IPS DF 19.7 (cell line): ENCODE measurements at places on chromosomes 16 and 17.

DNA sequence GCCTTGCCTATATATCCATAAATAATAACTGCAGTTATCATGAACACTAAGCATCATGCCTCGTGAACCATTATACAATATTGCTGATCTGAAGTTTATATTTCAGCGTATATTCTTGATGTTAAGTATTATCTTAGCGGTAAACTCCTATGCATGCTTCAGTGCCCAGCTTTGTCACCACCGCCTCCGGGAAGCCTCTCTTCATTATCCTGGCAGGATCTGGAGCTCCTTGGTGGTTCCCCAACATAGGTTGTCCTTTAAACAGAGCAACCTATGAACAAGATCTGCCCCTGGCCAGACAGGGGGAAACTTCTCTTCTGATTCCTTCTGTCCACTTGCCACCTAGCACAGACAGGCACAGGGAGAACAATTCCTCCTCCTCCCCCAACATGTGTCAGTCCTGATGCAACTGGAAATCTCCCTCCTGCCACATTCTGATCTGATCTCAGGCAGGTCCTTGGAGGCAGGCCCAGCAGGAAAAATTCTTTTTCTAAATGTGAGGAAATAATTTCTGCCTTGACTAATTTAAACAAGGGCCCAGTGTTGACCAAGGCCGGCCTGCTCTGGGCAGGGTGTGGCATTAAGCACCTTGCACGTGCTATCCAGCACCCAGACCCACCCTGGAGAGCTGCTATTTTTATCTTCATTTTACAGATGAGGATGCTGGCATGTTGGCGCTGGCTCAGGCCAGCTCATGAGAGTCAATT is 22.4 kb downstream of the SPNS2 start:
- no peak for DNase-seq

- DNase-seq: no peak
Observed at GRCh38 chr17:50758524-50758923, 8.8 kb downstream of the ANKRD40CL start.

- no peak for DNase-seq
Observed at GRCh38 chr17:80104321-80104955, 3.1 kb downstream of the GAA start.

- DNase-seq: no peak
Observed at GRCh38 chr16:68147444-68147843, 62.3 kb downstream of the NFATC3 start.

- no peak for DNase-seq
Observed at GRCh38 chr17:57577751-57578607, 167.1 kb downstream of the CCDC182 start.

- DNase-seq: no peak
Observed at GRCh38 chr16:10972108-10972818, 27.9 kb downstream of the CLEC16A start.

- DNase-seq: no peak
Observed at GRCh38 chr16:3576211-3576610, 992 bp downstream of the NLRC3 start.

- DNase-seq: no peak
Observed at GRCh38 chr16:89129378-89129777, 35.7 kb downstream of the ACSF3 start.

DNA sequence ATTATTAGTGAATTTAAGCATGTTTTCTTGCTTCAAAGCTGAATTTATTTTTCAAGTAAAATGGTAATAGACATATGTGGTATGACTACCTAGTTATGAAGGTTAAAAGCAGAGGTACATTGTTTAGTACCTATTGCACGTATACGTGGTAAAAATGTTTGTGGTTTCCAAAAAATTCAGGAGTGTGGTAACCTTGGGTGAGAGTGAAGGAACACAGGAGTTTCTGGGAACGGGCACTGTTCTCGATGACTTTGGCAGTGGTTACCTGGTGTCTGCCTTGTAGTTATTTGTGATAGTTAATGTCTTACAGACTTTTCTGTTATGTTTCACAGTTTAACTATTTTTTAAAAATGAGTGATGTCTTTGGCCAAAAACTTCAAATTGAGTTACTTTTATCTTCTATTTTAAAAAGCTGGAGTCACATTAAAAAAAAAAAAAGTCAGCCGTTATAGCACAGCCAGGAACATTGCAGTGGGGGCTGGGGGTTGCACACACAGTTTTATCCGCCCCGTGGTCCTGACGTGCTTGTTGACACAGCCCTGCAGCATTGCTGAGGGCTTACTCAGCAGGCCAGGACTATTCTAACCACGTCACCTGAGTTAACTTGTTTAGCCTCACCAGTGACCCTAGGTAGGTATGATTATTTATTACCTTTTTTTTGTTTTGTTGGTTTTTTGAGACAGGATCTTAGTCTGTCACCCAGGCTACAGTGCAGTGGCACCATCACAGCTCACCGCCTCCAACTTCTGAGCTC is 10.9 kb downstream of the JPT2 start:
- no peak for DNase-seq

DNA sequence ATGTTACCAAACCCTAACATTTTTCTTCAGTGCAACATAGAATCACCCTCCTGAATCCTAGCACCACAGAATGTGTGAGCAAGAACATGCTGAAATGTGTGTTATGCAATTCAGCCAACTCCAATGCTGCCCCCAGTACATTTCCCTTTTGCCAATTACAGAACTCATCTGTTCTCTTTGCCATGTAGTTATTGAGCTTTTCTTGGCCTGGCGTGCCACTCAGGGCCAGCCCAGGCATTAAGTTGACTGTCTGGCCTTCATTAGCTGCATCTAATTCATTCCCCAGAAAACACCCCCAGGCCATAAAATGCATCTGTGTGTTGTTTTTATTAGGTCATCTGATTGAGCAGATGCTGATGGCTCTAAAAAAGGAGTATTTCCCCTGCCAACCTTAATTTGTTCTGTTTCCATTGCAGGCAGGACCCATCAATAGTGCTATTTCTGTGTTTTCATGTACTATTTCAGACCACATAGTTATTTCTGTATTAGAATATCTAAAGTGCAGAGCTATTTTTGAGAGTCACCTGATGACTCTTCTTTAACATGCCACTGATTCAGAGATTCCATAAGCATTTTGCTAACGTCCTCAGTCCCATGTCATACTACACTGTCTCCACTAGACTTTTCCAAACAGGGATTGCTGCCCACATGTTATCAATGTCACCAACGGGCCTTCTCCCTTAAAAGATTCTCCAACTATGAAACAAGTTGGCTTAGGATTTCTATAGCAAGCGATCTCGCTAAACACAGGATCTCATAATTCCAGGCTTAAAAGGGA is 969.7 kb downstream of the CDH11 start:
- no peak for DNase-seq

DNA sequence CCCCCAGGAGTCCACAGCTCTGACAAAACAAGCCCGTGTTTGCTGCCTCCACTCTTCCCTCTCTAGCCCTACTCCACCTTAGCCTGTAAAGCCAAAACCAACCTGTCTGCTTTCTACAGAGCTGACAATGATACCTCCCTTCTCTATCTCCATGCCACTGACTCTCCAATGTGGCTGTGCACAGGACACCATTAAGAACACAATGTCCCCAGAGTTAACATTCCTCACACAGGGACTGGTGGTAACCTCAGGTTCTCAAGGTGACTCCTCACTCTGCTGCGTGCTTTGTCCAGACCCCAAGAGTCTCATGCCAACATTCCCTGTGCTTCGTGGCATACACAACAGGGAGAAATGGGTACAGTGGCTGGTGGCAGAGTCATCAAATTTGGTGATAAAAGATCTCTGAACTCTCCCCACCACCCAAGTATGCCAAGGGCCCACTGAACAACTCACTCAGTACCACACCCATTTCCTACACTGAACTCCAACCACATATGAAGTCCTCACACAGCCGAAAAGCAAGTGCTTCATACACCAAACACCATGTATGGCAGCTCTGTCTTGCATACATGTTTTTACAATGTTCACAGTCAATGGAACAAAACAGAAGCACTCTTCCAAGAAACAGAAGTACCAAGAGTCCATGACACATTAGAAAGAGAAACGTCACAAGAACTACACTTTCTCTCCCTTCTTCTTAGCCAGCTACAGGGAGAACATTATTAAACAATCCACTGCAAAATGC is 21.1 kb downstream of the CSNK2A2 start:
- DNase-seq: no peak

DNA sequence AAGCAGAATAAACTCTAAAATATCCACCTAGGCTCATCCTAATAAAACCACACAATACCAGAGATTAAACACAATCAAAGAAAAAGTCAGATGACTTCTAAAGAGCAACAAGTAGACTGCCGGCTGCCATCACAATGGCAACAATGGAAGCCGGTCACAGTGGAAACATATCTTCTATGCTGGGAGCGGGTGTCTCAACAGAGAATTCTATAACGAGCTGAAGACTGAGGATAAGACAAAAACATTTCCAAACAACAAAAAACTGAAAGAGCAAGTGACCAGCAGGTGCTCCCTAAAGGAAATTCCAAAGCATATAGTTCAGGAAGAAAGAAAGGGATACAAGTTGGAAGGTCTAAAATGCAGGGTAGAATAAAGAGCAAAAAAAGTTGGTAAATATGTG is 8.9 kb downstream of the NSMCE1 start:
- DNase-seq: no peak

DNA sequence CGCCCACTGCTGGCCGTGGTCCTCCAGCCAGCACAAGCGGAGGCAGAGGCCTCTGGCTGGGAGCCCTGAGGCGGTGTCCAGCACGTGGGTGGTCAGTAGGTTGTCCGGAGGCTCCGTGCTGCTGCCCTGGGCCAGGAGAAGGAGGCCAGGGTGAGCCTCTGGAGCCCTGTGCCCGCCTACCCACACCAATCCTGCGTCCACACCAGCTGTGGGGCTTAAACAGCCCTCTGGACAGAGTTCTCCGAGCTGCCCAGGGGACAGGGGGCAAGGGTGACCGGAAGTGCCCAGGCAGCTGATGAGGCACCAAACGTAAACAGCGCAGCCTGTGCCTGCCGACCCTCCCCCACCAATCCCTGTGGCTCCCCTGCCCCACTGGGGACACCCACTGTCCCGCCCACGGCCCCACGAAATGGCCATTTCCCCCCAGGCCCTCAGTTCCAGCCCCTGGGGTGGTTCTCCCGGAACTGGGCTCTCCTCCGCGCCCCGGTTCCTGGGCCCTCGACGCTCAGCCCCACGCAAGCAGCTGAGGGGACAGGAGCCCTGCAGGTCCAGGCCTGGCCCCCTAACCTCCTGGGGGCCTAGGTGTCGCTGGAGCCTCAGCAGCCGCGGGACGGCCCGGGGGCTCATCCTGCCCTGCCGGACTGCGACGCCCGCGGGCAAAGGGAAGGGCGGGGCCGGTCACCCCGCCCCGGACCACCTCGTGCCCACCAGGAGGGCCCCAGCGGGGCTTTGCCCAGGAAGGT is 27.9 kb upstream of the DBNDD1 start:
- no peak for DNase-seq

DNA sequence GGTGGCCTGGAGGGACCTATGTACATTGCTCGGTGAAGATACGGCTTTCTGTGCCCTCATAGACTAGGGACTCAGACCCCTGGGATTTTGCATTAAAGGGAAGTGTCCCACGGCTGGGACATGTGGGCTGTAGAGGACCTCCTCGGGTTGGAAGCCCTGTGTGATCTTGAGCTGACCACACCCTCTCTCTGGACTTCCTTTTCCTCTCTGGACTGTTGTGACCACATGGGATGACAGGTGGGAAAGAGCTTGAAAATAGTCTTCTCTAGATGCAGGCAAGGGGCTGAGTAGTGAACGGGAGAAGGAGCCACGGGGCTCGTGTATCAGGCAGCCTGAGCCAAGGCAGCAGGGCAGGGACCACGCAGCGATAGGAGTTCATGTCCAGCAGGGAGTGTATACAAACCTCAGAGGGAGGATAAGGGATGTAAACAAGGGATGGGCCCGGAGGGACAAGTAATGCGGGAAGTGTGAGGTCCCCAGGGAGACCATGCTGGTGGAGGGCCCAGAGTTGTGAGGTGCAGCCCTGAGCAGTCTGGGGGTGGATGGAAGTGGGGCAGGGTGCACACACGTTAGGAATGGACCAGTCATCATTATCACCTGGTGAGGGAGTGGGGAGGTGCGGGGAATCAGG is 4.5 kb upstream of the SLC4A1 start:
- no peak for DNase-seq

GRCh38 chr17:50953831-50954601 is 87.9 kb upstream of the TOB1 start:
- DNase-seq: no peak

DNA sequence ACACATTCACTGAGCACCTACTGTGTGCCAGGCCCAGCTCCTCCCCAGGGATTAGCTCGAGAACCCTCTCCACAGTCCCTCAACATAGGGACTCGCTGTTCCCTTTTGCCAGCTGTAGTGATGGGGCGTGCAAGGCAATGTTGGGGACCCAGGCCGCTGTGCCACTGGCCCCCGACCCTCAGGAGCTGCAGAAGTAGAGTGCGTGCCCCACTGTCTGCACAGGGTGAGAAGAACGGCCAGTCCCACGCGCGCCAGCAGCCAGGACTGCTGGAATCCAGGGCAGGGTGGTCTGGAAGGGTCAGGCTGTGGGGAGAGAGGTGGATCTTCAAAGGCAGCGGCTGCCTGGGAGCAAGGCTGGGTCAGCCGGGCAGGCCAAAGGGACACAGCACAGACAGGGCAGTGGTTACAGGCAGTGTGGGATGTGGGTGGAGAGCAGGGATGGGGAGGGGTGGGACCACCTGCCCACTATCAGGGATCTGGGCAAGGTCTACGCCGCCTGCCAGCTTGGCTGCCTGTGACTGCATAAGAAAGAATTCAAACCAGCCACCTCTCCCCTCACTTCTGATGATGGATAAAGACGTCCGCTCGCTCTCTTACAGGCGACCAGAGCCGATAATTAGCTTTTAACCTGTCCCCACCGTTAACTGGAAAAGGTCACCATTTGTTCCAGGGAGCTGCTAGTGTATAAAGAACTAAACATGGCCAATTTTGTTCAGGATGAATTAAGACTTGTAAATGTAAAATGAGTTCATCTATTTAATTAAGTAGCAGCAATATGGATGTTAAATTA is 86.7 kb upstream of the GSE1 start:
- DNase-seq: no peak

DNA sequence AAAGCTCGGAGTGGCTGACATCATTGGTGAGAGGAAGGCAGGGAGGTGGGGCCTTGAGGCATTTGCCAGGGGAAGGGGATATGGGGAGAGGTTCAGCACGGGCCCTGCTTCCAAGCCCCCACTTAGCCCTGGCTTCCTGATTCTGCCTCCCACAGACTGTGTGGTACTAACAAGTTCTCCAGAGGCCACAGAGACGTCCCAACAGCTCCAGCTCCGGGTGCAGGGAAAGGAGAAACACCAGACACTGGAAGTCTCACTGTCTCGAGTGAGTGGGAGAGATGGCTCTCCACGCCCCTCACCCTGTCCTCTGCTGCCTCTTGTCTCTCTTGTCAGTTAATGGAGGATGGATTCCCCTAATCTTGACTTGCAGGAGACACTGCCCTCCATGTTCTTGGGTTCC is 8.1 kb downstream of the NFATC2IP start:
- DNase-seq: no peak

- no peak for DNase-seq
Observed at GRCh38 chr17:51510940-51511339, 250.6 kb downstream of the UTP18 start.

DNA sequence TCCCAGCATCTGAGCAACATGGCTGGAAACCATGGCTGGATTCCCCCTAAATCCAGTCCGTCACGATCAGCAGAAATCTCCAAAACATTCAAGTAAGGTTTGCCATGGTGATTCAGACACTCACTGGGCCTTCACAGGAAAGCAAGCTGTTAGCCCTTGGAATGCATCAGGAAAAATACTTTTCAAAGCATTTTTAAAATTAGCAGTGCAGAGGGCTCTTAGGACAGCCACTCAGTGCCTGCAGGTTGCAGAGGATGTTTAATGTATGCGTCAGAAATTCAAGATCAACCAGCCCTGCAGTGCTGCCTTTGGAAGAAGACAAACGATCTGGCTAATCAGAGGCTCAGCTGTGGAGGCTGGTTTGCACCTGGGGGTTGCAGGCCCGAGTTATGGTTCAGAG is 50.3 kb downstream of the FOXL1 start:
- DNase-seq: no peak
